ENCODE measurements at places on chromosomes 3 and 15.
A peak's percentile ranks its signal among the peaks of the same experiment; 100 is the strongest.

DNA sequence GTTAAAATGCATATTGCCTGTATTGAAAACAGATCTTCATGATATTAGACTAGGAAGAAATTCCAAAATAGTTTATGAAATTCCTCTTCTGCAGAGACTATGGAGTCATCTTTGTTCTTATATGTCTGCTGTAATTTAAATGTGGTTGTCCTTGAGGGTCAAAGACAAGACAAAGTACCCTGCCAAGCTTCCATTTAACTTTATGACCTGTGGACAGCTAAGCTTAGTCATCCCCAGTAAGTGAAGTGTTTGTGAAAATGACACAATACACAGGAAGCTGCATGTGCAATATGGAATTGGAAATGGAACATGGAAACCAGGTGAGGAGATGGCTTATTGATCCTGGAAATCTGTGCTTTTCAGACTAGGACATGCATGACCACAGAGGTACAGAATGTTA is 68.5 kb upstream of the GBE1 start:
- DNase-seq: no peak

DNA sequence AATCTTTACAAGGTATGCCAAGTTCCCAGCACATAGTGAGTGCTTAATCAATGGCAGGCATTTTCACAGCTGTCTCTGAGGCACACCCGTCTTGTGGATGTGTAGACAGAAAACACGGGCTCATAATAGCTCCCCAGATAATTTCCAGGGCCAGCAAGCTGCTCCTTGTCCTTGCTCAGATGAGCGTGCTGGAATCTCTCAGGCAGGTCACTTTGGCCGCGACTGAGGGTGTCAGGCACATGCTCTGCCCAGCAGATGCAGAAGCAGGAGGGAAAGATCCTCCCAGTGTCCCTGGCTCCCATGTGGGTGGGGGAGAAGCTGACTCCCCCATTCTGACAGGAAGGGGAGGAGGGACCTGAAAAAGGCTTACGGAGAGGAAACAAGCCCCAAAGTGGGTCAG is 35.6 kb upstream of the SLC6A1 start:
- DNase-seq: no peak

- DNase-seq: no peak
Observed at GRCh38 chr3:50177346-50177745, 14.1 kb upstream of the GNAT1 start.

GRCh38 chr15:50773389-50773788 is 7.9 kb upstream of the SPPL2A start:
- no peak for DNase-seq

DNA sequence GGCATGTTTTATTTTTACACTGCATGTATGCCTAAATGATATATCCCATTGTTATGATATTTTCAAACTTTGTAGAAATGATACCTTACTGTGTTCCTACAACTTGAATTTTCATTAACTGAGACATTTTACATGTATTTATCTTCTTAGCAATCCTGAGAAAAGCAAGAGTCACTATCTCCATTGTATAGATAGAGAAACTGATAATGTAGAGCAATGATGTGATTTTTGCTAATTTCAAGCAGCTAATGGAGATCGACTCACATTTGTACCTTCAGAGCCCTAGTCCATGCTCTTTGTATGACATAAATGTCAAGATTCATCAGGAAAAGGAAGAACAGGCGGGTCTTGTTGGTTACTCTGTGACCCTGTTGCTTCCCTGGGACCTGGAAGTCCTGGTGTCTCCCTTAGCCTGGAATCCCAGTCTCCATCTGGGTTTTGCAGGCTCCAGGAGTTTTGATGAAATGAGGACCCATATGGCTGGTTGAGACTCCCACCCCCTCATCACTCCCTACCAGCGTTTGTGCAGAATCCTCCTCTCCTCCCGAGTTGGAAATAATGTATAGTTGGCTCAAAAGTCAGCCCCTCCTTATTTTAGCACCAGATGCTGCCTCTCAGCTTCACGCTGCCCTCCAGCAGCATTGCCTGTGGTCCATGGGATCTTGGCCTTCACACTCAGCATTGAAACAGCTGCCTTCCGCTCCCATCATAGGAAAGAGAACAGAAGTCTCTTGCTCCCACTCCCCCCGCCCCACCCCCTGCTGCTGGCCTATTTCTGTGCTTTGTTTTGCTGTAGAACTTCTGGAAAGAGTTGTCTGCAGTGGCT is 67.1 kb downstream of the APBA2 start:
- DNase-seq: no peak

- DNase-seq: no peak
Observed at GRCh38 chr3:130582457-130583153, 65.6 kb downstream of the COL6A6 start.

- DNase-seq: no peak
Observed at GRCh38 chr3:113174801-113175485, 36.4 kb upstream of the BOC start.

GRCh38 chr3:190591080-190591479 is 77.2 kb downstream of the IL1RAP start:
- no peak for DNase-seq

GRCh38 chr15:34588046-34588674 is 4.7 kb upstream of the GOLGA8B start:
- DNase-seq: peak; percentile 94

GRCh38 chr15:96411056-96412031 is 80.8 kb downstream of the NR2F2 start:
- DNase-seq: no peak

DNA sequence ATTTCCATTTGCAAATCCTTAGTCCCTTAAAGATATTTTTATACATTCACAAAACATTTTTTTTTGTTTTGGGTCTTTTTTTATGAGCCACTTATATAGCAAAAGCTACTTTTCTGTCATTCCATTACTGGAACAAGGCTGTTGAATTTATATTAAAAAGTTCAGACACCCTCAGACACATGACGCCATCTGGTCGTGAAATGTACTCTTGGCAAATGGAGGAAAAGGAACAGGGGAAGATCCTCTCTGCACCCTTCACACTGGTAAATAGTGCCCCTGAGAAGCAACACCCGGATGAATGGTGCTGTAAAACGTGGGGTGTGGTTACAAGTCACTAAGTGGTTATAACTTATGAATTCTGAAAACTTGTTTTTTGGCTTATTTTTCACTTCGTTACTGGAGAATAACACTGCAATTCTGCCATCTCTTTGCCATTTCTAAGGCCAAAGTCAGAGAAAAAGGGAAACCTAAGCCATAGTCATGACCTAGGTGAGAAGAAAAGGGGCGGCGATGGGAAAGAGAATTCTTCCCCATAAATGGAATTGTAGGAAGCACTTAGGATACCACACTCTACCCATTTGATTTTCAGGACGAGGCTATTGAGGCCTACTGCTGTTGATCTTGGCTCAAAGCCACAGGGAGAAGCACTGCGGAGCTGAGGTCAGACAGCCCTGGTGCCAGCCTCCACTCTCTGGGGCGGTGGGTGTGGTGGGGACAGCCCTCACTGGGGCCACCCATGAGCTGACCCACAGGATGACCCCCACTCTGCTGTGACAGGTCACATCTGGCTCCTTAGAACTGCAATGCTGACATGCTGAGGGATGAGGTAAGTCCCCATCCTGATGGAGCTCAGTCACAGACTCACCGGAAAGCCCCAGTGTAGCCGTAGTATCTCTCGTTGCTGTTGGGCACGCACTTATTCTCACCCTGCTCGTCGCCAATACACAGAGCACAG is 21.9 kb downstream of the LTF start:
- DNase-seq: peak; percentile 51

DNA sequence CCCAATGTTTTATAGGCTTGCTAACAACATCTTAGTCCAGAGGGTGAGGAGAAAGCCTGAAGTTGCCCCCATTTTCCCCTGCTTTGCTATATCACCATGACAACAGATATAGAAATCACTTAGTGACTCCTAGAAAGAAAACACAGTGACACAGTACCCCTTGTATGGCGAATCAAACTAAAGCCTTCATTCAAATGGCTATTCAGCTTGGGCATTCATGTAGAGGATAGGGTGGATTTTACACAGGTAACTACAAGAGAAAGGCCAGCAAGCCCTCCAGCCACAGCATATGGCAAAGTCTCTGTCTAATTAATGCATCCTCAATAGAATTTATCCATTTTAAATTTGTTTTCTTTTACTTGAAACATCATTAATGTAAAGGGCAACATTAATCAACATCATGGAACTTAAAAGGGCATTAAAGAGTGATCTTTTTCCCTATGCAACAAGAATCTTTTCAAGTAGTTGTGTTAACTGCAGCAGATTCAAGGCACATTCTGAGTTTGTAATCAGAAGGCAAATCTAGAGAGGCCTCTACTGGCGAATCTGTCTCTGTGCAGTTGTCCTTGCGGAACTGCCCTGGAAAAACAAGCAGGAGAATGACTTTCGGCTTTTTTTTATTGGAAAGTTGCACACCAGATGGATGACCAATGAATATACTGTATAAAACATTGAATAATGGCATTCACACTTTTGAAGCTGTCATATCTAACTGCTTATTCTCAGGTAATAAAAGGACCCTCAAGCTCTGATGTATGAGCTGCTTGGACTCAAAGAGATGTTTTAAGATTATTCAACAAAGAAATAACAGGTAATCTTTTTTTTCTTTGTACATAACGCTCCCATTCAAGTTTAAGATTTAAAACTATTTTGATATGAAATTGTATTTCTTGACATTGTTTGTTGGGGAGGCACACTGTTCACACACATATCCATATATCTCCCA is 621.7 kb upstream of the AGTR1 start:
- DNase-seq: peak; percentile 6

GRCh38 chr3:52310861-52311575 is 5.1 kb upstream of the DNAH1 start:
- no peak for DNase-seq

DNA sequence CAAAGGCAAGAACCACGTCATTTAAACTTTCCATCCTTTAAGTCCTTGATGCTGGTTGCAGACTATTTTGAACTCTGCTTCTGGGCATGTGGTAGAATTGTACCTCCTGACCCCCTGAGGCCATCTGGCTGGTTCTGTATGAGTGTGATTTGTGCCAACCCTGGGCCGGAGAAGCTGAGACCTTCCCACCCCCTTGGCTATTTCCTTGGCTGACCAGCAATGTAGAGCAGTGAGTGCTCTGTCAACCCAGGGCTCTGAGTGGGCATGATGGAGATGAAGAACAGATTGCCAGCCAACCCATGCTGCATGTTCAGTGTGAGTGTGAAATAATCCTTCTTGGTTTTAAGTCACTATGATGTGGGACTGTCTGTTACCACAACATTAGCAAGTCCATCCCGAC is 82.1 kb upstream of the RASGRP1 start:
- DNase-seq: no peak

DNA sequence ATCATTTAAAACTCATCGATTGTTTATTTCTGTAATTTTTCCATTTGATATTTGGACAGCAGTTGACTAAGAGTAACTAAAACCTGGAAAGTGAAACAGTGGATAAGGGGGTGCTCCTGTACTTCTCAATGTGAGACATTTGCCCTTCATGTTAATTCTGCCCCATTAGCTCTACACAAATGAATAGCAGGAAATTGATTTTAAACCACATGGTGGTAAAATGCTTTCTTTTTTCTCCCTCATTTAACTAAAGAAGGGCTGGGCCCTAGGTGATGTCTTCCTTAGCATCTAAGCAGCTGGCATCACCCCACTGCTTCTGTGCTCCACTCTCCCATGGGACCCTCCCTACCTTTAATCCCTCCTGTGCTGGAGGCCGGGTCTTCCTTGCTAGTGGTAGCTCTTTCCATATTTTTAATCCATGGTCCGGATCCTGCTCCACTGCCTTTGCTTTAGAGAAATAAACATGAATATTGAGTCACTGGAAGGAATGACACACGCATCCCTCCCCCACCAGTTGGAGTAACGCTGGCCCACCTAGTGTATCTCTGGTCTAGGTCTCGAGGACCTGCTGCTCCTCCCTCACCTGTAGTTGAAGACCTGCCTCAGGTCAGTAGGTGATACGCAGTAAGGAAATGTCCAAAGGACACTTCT is 30.2 kb upstream of the LAMP3 start:
- no peak for DNase-seq

- DNase-seq: peak; percentile 18
Observed at GRCh38 chr15:52350423-52350822, 54.8 kb upstream of the MYO5C start.

- no peak for DNase-seq
Observed at GRCh38 chr15:88529021-88529630, 17.4 kb downstream of the DET1 start.

DNA sequence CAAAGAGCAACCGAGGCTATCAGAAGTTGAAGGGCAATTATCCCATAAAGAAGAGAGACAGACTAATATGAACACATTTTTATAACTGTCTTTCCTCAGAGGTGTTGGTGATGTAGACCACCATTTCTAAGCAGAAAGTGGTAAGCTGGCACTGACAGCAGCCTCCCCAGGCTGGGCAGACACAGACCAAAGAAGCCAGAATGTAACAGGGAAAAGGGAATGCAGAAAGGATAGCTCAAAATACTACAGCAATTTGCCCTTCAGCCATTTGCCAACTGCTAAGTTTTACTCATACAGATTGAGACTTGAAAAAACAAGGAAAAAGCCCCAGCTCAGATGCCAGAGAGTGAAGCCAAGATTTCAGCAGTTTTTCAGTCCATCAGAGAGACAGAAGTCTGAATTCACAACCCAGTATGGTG is 73.5 kb upstream of the ABI3BP start:
- DNase-seq: no peak

- DNase-seq: no peak
Observed at GRCh38 chr3:36893137-36893557, 51.7 kb downstream of the TRANK1 start.

DNA sequence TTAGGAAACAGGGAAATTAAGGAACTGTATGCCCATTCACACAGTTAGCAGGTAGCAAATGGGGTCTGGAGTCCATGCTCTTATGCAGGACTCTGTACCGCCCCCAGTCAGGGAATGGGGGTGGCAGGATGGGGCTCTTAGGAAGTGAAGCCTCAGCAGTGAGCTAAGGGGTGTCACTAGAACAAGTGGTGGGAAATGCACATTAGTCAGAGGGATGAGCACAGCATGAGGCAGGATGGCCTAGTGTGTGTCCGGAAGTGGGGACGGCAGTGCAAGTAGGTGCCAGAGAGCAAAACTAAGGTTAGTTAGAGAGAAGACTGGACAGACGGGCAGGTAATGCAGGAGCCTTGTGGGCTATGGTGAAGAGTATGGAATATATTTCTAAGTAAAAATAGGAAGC is 60.7 kb downstream of the ST3GAL6 start:
- DNase-seq: no peak

GRCh38 chr3:46737329-46737731 is 19.7 kb upstream of the PRSS50 start:
- no peak for DNase-seq

GRCh38 chr3:190458040-190458439 is 8.3 kb upstream of the TMEM207 start:
- DNase-seq: no peak

GRCh38 chr15:101129851-101130380 is 121.9 kb downstream of the CHSY1 start:
- DNase-seq: no peak

DNA sequence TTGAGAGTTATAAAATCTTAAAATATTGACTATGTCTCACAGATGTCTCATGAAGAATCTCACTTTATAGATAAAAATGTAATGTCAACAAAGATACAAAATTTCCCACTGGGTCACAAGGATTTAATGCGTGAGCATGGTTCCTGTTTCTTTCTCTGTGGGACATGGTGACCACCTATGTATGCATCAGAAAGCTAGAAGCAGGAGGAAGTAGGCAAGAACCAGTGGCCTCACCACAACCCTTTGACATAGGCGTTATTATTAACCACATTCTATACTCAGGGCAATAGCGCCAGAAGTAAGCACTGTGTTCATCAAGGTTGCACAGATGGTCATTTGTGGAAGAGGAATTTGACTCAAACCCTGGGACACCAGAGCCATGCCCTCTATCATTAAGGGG is 11.7 kb upstream of the ADAMTS17 start:
- no peak for DNase-seq
